ENCODE measurements at places on chromosomes 7 and 10. TPM values are rescaled to one million over a fixed set of nuclear protein-coding genes. Genes with fewer than 3 reads are reported as not detected.

Gene ASB15
- polyA plus RNA-seq = not detected

Gene TMEM176B
- 3.0 TPM for polyA plus RNA-seq

Gene LDB1
- polyA plus RNA-seq = 107 TPM

Gene NPFFR1
- not detected for polyA plus RNA-seq

Gene COL28A1
- polyA plus RNA-seq = 1.4 TPM

Gene MMD2
- 0.42 TPM for polyA plus RNA-seq

Gene PRSS2
- polyA plus RNA-seq = not detected

Gene OR2A5
- polyA plus RNA-seq = not detected

Gene SEMA4G
- 1.7 TPM for polyA plus RNA-seq

Gene EBF3
- 0.38 TPM for polyA plus RNA-seq

Gene SUN3
- polyA plus RNA-seq = not detected

Gene ATG9B
- 1.2 TPM for polyA plus RNA-seq

Gene OR2AE1
- not detected for polyA plus RNA-seq

Gene DBNL
- 124 TPM for polyA plus RNA-seq

Gene BMPER
- polyA plus RNA-seq = 2.1 TPM

Gene CALY
- 3.7 TPM for polyA plus RNA-seq

Gene NEUROG3
- polyA plus RNA-seq = not detected

Data from neural cell (in vitro differentiated cells).